Stimulated activated effector memory CD8-positive, alpha-beta T cell treated with anti-CD3 and anti-CD28 coated beads, Interleukin-12 subunit alpha, Interleukin-12 subunit beta, amount 100 ng/mL, for 72 hours (primary cell): ENCODE measurements at places on chromosomes 12 and 14.

- no peak for DNase-seq
These were observed 131.3 kb downstream of the KTN1 start for GRCh38 chr14:55711175-55711811.

DNA sequence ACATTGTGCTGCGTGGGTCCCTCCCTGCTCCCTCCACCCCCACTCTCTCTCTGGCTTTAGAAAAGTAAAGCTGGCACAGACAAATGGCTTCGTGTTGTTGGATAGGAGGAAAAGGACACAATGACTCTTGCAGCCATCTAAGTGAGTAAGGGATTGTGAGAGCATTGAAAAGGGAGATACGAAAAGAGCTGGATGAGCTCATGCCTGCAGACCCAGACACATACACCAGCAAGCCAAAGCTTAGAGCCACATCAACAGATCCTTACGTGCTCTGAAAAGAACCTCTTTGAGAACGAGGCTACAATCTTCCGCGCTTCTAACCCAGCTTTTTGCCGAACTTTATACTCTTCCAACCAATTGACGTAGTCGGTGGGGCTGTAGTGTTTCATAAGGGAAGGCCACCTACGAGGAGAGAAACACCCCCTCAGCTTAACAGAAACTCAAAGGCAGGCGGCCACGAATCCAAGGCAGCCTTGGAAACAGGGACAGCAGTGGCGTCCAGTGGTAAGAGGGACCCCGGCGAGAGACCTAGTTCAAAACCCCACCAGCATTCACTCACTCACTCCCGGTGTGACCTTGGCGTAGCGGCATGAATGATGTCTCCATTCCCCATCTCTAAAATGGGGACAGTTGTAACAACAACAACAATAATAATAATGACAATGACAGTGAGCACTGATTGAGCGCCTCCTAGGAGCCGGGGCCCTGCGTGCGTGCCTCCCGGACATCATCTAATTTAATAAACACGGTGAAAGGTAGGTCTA is 1.1 kb downstream of the FBXO21 start:
- no peak for DNase-seq

- no peak for DNase-seq
These were observed 191.9 kb downstream of the STXBP6 start for GRCh38 chr14:24858052-24858451.

DNA sequence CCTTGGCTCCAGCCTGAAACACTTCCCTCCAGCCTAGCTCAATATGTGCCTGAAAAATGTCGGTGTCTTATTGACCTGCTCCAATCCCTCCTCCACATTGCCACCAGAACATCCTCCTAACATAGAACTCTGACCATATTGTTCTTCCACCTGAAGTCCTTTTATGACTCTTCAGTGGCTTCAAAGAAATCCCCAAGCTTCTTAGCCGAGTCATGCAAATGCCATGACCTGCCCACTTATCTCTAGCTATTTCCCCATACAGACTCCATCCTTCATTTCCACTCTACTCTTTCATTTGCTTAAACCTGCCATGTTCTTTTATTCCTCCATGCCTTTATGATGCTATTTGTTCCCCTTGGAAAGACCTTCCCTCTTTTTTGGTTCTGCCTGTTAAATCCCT is 568.6 kb downstream of the ETNK1 start:
- no peak for DNase-seq

DNA sequence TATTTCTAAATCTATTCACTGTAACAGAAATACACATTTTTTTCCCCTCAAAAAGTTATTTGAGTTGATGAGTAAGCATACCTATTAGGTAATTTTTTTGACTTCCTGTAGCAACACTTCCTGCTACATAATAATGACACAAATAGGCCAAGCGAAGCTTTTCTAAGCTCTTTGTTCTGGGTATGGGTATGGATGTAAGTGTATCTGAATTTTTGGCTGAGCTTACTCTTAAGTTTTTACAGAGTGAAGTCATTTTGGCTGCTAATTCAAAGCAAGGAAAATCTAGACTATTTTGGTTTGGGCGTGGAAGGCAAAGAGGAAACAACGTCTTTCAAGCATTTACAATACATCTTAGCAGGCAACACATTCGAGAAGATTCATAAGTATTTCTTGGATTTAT is 1206.0 kb upstream of the FLRT2 start:
- no peak for DNase-seq

DNA sequence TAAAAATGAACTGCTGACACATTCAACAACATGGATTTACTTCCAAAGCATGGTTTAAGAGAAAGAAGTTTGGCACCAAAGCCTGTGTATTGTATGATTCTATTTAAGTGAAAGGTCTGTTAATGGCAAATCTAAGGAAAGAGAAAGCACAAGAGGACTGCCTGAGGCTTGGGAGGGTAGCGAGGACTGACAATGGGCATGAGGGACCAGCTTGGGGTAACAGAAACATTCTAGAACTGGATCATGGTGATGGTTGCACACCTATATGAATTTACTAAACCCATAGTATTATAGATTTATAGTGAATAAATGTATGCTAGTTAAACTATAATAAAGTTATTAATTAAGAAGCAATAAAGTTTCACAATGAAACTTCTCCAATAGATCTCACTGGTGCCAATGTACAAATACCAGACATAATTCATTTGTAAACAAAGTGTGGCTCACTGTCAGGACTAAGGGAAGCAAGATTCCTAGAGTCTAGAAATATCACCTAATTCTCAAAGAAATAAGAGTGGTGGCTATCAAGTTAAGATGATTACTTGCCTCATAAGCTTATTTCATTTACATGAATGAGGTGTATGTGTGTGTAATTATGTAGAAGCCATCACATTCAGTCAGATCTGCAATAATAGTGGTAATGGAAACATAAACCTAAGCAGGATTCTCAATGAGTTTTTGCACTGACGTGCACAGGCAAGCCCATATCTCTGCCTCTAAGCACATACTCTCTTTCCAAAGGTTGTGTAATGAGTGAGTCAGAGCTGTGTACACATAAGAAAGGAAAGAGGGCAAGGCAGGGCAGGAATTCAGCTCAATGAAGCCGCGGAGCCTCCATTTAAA is 353.4 kb downstream of the KCNH5 start:
- no peak for DNase-seq

- DNase-seq, result no peak
These were observed 3.4 kb downstream of the HSD17B6 start for GRCh38 chr12:56766535-56766934.

DNA sequence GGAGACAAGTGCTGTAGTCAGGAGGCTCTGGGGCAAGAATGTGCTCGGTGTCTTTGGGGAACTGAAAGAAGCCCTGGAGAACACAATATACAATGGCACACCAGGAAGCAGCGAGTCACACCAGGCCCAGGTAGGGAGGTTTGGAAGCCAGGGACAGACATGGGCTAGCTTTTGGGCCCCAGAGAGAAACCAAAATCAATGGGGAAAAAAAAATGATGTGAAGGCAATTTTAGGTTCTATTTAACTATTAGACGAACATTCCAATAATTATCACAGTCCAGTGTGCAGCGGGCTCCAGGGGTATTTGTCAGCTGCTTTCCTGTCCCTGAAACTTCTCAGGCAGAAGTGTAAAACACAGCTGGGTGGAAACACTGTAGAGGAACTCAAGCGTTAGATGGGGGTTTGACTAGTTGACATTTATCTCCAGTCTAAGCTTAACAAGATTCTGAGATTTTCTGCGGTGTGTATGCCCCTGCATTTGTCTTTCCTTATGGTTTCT is 21.8 kb upstream of the EGLN3 start:
- no peak for DNase-seq

DNA sequence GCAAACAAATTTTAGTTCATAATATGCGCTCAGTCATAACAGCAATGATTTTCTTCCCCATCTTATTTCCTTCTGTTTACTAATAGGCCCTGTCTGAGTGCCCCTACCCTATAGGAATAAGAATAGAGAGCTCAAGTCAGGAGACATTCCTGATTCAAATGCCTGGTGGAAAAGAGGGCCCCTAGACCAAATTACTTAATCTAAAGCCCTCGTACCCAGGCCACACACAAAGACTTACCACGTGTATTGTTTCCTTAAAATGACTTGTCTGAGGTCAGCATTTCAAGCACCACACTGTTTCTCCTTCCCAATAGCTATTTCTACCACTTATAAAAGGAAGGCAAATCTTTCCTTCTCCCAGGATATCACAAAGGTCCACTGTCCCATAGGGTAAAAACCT is 314.9 kb upstream of the TMTC1 start:
- DNase-seq, result no peak

DNA sequence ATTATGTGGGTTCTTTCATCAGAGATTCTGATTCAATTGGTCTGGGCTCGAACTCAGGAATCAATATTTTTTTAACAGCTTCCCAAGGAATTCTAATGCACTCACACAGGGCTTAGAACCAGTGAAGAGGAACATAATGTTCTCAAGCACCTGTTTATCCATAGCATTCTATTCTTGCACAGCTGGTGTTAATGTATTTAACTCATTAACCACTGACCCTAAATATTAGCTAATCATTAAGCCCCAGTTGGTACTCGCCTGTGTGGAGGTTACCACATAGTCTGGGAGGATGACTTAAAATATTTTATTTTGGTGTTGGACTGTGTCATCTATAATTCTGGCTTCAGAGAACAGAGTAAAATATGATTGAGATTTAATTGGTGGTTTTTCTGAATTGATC is 45.3 kb downstream of the LRP6 start:
- no peak for DNase-seq

DNA sequence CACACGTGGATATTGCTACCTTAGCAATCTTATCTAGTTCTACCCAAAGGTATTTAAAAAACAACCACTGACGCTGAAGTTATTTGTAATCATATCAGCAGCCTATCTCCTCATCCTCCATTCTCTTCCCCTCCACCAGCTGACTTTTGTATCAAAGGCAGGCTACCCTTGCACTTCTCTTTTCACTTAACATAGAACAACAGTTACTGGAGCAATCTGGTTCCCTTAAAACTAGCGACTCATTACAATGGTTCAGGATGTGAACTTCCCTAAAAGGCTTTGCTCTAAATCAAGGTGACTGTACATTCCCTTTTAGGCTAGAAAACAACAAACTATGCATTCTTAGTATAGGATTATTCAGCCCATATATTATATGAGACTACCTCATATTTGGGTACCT is 404.7 kb downstream of the APAF1 start:
- DNase-seq, result no peak

DNA sequence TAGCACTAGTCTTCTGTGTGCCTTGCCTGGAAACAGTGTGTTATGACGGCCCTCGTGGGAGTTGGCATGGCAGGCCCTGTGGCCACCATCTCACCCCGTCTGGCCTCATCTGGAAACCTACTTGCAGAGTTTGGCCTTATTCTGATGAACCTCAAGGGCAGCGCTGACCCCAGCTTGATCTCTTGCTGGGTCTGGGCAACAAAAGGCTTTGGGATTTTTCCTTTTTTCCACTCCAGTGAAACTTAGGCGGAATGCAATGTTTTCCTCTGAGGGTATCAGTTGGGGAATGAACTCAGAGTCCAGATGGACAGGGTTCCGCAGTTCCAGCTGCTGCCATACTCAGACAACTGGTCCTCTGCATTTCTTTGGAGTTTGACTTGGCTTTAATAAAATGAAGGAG is 15.9 kb downstream of the CACNA1C start:
- DNase-seq, result no peak

DNA sequence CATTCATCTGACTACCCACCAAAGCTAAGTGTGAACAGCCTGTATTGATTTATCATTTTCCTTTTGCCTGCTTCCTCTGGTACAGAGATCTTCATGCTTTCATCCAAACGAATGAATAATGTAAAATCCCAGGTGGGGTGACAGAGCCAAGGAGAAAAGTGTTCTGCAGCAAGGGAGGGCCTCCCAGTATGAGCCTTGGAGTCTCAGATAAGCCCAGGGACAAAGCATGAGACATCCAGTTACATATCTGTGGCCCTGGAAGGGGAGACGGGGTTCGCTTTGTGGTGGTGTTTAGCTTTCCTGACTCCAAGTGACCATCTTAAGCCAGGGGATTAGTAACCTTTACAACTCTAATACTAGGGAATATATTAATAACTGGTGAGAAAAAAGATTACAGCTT is 177.1 kb downstream of the ETV6 start:
- DNase-seq, result no peak

GRCh38 chr14:55537782-55538181 is 42.2 kb upstream of the KTN1 start:
- DNase-seq, result no peak

DNA sequence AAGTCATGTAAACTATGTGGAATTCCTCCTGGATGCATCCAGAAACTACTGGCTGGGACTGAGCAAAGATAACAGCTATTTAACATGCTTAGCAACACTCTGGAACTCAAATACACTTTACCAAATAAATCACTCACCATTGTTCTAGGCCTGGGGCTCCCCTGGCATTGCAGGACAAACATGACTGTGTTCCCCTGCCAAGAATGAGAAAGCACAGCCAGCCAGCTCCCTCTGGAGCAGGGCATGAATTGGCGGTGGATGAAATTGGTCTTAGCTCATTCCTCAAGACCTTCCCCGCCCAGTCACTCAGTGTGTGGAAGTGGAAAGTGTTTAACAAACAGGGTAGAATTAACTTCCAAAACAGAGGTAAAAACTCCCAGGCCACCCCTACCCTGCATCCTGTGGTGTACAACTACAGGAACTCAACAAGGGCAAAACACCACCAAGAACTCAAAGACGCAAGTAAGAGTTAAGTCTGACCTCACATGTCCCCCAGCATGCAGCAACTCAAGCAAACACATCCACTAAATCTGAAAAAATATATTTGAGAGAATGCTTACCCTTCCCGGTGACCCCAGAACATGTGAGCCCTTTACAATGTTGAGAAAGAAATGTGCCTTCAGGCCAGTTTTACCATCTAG is 58.4 kb upstream of the BDKRB2 start:
- DNase-seq, result peak; percentile 13

GRCh38 chr12:75747572-75748021 is 236.2 kb upstream of the KRR1 start:
- DNase-seq, result no peak

DNA sequence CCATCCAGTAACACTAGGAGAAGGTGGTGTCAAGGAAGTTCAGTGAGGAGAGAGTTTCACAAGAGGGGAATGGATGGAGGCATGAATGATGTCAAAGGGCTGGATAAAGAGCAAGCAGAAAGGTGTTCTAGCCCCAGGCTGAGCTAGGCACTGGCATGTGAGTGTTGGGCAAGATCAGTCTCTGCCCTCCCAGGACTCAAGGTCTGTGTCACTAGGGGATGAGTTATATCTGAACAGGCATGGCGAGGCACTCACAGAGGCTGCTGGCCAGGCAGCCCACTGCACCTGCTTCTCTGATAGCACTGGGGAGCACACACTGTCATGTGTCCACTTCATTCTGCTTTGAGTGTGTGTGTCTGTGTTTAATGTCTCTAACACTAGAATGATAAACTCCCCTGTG is 903.8 kb downstream of the BCL11B start:
- no peak for DNase-seq

- DNase-seq, result no peak
These were observed 10.1 kb downstream of the SPATS2 start for GRCh38 chr12:49377386-49377785.
